IPS DF 6.9 (cell line): ENCODE measurements at places on chromosomes 1 and 21.

DNA sequence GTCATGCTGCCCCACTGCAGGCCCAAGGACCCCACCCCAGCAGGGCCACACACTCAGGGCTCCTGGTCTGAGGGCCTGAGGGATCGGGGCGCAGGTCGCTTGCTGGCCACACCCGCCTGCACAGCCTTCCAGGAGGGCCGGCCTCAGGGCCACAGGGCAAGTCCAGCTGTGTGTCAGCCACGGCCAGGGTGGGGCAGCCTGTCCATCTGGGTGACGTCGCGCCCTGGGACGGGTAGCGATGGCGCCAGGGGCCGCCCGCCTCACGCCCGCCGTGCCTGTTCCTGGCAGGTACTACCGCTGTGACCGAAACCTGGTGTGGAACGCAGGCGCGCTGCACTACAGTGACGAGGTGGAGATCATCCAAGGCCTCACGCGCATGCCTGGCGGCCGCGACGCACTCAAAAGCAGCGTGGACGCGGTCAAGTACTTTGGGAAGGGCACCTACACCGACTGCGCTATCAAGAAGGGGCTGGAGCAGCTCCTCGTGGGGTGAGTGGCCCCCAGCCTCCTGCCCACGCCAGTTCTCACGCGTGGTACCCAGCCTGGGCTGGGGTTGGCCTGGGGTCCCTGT, 2.5 kb downstream of the COL6A1 start:
- DNase-seq, result no peak
- no peaks in the 10 kb centered on the region for H3K27me3 ChIP-seq
- H3K36me3 ChIP-seq, result peaks cover 13% of the 10 kb centered on the region
- no peak overlapping the region for H3K4me3 ChIP-seq
- H3K4me1 ChIP-seq, result peaks cover 5% of the 10 kb centered on the region

DNA sequence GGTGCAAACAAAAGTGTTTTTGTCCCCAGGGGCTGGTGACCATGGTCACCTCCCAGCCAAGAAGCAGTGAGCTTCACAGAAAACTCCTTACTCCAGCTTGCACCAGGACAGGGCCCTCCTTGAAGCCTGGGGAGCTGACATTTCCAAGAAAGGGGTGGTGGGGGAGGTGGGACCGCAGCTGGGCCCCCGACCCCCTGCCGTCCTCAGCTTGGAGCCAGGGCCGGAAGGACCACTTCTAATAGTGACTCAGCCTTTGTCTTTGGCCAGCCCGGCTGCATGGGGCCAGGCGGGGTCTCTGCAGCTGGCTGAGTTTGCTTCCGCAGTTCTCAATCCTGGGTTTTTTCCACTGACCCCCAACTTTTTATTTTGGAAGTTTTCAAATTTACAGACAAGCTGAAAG, 136.5 kb upstream of the POU3F1 start:
- no peaks in the 10 kb centered on the region for H3K36me3 ChIP-seq
- no peak overlapping the region for H3K27ac ChIP-seq
- no peak overlapping the region for H3K4me3 ChIP-seq
- peaks cover 6% of the 10 kb centered on the region; the same call in 1 of the 2 replicates for H3K4me1 ChIP-seq
- H3K27me3 ChIP-seq, result no peaks in the 10 kb centered on the region

DNA sequence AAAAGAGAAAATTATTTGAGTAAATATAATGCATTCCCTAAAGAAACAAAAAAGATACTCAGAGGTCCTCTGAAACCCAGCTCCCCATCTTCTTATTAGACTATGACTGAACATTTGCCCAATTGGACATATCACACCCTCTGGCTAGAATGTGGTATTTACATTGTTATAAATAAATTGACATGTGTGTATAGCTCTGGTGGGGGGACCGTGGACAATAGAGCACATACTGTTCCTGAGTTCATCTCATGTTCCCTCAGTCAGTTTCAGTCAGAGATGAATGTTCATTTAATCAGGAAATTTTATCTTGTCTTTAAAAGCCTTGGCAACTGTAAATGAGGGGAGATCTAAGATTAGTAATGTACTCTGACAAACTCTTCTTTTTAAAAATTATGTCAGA, 459.3 kb upstream of the ADAMTS5 start:
- no peaks in the 10 kb centered on the region for H3K27me3 ChIP-seq
- DNase-seq, result no peak
- no peak overlapping the region for H3K27ac ChIP-seq
- no peaks in the 10 kb centered on the region for H3K4me1 ChIP-seq

GRCh38 chr1:182338806-182339370, 52.7 kb downstream of the GLUL start:
- H3K36me3 ChIP-seq, result no peaks in the 10 kb centered on the region
- no peak for DNase-seq
- no peak overlapping the region for H3K27ac ChIP-seq
- no peaks in the 10 kb centered on the region for H3K4me1 ChIP-seq
- no peaks in the 10 kb centered on the region for H3K27me3 ChIP-seq

DNA sequence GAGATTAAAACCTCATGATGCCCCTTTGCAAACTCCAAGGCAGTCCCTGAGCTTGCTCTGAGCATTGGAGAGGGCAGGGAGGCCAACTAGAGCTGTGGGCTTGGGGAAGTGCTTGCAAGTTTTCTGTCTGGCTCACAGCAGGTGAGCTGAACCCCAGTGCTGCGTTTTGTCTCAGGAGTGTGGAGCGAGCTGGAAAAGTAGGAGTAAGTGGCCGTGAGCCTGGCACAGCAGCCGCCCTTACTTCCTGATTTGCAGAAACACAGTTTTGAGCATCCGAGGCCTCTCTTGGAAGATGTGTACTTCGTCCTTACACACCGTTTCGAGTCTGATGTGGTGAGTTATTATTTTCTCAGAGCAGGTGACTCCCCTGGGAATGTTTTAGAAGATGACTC, 221.2 kb upstream of the C1orf174 start:
- no peak overlapping the region for H3K4me3 ChIP-seq
- H3K36me3 ChIP-seq, result no peaks in the 10 kb centered on the region
- H3K4me1 ChIP-seq, result no peaks in the 10 kb centered on the region
- H3K27ac ChIP-seq, result no peak overlapping the region

DNA sequence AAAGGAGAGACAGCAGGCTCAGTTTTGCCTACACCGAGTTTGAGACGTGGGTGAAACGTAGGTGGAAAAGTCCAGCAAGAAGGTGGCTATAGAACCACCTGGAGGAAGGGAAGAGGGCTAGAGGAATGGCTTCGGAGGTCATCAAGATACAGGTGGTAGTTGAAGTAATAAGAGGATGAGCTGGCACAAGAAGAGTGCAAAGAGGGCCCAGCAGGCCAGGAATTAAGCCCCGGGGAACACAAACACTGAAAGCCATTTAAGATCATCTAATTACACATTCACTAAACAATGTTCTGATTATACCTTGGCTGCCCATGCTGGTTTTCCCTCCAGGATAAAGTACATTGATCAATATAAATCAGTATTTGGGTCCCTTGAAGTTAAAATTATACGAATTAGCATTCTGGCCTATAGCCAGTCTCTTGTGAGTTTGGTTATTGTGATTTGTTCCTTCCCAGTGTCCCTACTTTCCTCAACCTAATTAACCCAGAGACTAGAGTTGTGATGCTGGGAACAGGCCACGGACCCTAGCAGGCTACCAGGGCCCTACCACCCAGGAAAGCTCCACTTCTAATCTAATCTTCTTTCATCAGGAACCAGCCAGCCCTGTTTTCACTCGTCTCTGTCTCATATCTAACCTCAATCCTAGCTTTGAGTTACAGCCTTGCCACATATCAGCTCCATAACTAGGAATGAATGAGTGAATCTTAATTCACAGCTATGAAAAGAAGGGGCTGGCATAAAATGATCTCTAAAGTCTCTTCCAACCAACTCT, 26.4 kb upstream of the PPP1R15B start:
- H3K36me3 ChIP-seq, result peaks cover 11% of the 10 kb centered on the region; the same call in 1 of the 2 replicates
- no peak for DNase-seq
- no peak overlapping the region for H3K27ac ChIP-seq
- no peaks in the 10 kb centered on the region for H3K27me3 ChIP-seq
- H3K4me1 ChIP-seq, result no peaks in the 10 kb centered on the region

- H3K27ac ChIP-seq, result no peak overlapping the region
- H3K27me3 ChIP-seq, result no peaks in the 10 kb centered on the region
- no peaks in the 10 kb centered on the region for H3K36me3 ChIP-seq
- H3K4me1 ChIP-seq, result no peaks in the 10 kb centered on the region
- no peak for DNase-seq
- H3K4me3 ChIP-seq, result no peak overlapping the region
Measured at GRCh38 chr1:97814121-97814520, 106.7 kb downstream of the DPYD start.

DNA sequence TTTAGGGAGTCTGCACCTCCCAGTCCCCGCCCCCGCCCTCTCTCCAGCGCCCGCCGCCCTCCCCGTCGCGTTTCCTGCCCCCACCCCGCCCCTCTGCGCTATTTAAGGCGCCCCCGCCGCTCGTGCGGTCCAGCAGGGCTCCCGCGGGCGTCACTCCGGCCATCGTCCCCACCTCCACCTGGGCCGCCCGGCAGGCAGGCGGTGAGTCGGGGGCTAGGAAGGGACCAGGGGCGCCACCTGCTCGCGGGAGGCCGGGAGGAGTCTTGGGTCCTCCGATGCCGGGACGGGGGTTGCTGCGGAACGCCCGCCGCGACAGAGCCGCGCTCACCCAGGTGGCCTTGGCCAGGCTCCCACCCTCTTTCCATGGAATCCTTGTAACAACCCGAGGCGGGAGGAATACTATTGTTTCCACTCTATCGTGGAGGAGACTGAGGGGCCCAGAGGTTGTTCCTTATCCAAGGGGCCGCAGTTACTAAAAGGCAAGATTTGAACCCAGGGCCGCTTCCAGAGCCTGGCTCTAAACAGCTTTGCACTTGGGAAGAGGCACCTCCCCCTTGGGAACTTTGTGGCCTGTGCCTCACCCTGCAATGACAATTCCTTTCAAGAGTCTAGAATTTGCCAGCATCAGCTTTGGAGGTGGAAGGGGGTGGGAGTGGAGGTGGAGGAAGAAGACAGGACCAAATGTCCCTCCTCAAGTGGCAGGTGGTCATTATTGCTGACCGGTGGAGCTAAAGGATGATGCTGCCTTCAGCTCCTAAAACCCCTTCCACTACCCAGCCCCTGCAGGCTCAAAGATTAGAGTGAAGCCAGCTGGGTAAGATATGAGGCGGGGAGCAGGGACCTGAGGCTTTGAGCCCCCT, at the start of gene GJA4:
TSS of gene GJA4 (plus strand) at position 132 of the 860 bp plus-strand sequence. CDS start 1,215 bp downstream, outside the sequence.
- H3K4me3 ChIP-seq, result peak within 1 kb of the TSS; percentile 53; the same call in 1 of the 2 replicates
- DNase-seq, result no peak
- H3K36me3 ChIP-seq, result no peaks in the 10 kb centered on the region
- peaks cover 2% of the 10 kb centered on the region; the same call in 1 of the 2 replicates for H3K4me1 ChIP-seq

GRCh38 chr1:204255966-204256365, 42.2 kb upstream of the GOLT1A start:
- H3K27me3 ChIP-seq, result no peaks in the 10 kb centered on the region
- H3K36me3 ChIP-seq, result no peaks in the 10 kb centered on the region
- H3K4me3 ChIP-seq, result no peak overlapping the region
- DNase-seq, result no peak
- no peak overlapping the region for H3K27ac ChIP-seq

DNA sequence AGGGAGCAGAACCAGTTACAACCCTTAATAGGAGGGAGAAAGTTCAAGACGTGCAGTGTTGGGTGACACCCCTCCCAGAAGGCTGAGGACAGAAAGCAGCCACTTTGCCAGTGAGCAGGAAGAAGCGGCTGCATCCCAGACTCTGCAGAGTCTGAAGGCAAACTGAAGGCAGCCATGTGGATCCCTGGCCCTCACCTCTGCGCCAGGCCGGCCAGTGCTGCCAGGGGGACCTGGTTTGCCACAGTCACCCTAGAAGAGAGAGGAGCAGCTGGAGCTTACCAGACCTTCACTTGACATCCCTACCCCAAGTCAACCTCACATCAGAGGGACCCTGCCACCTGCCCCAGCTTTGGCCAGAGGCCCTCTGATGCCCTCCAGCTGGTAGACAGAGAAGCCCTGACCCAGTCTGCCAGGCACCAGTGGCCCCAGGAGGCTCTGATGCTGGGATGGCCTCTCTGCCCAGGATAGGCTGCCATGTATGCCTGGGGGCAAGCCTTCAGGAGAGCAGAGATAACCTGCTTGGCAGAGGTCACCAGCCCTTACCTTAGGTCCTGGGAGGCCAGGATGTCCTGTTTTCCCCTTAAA, 16.3 kb upstream of the PEF1 start:
- H3K4me1 ChIP-seq, result no peaks in the 10 kb centered on the region; the same call in 1 of the 2 replicates
- H3K27me3 ChIP-seq, result no peaks in the 10 kb centered on the region; the same call in 1 of the 2 replicates
- H3K36me3 ChIP-seq, result no peaks in the 10 kb centered on the region
- DNase-seq, result no peak
- H3K27ac ChIP-seq, result no peak overlapping the region

GRCh38 chr1:99163671-99164070, 100.6 kb upstream of the PLPPR4 start:
- H3K4me1 ChIP-seq, result no peaks in the 10 kb centered on the region
- no peak overlapping the region for H3K4me3 ChIP-seq
- no peak overlapping the region for H3K27ac ChIP-seq
- no peak for DNase-seq
- no peaks in the 10 kb centered on the region for H3K36me3 ChIP-seq
